RPMI7951 (cell line): ENCODE measurements at places on chromosomes 4 and X. TPM values are rescaled to one million over a fixed set of nuclear protein-coding genes. Genes with fewer than 3 reads are reported as not detected.

Gene RS1
- total RNA-seq = not detected in 2 replicates

Gene POF1B
- total RNA-seq = not detected in 2 replicates

Gene NLRP2B
- not detected in 2 replicates for total RNA-seq

Gene RIPPLY1
- total RNA-seq = not detected in 2 replicates

Gene LPAR4
- 0.78 and 1.3 TPM in 2 replicates for total RNA-seq

Gene ARHGEF9
- 12.2 and 12.4 TPM in 2 replicates for total RNA-seq

Gene MAP3K15
- not detected in 2 replicates for total RNA-seq

Gene SPANXA1
- 3.8 and 69.2 TPM in 2 replicates for total RNA-seq

Gene MGAT4D
- total RNA-seq = not detected in 2 replicates

Gene WNK3
- 1.8 TPM in 2 replicates for total RNA-seq

Gene ARHGAP4
- 0.29 and 1.9 TPM in 2 replicates for total RNA-seq

Gene ADRA2C
- 0.24 and 0.49 TPM in 2 replicates for total RNA-seq

Gene PCDH19
- total RNA-seq = not detected in 2 replicates

Gene PNMA5
- total RNA-seq = not detected in 2 replicates

Gene PLP1
- 3.1 and 3.3 TPM in 2 replicates for total RNA-seq

Gene CXCL5
- total RNA-seq = 2.7 and 3.2 TPM in 2 replicates

Gene KLHL13
- 0.10 and 0.12 TPM in 2 replicates for total RNA-seq

Gene SPIN2A
- 0.20 and 0.48 TPM in 2 replicates for total RNA-seq

Gene CPZ
- total RNA-seq = 4.0 and 7.1 TPM in 2 replicates

Gene UGT8
- total RNA-seq = 0.68 and 0.96 TPM in 2 replicates

Gene CTSO
- total RNA-seq = 4.7 and 5.0 TPM in 2 replicates

Gene HTR2C
- 0.20 and 0.24 TPM in 2 replicates for total RNA-seq

Gene SOX3
- total RNA-seq = not detected in 2 replicates

Gene SPANXA2
- 16.3 and 75.6 TPM in 2 replicates for total RNA-seq

Gene TRMT2B
- total RNA-seq = 9.5 and 12.7 TPM in 2 replicates

Gene GAGE1
- 0.20 and 0.96 TPM in 2 replicates for total RNA-seq

Gene TAPT1
- 12.3 and 16.8 TPM in 2 replicates for total RNA-seq

Gene LIN54
- 22.7 and 25.6 TPM in 2 replicates for total RNA-seq

Gene AWAT1
- not detected in 2 replicates for total RNA-seq

Gene PPP4R3C
- 0.10 TPM in 1 of 2 replicates, not detected in the other for total RNA-seq

Gene PABPC5
- total RNA-seq = 2.1 and 3.4 TPM in 2 replicates

Gene IKBKG
- total RNA-seq = 11.2 and 16.5 TPM in 2 replicates

Gene IL3RA
- total RNA-seq = not detected in 2 replicates

Gene AFP
- 1.1 and 1.8 TPM in 2 replicates for total RNA-seq

Gene MAGEE2
- 0.12 TPM in 1 of 2 replicates, not detected in the other for total RNA-seq

Gene IDS
- 37.1 and 38.1 TPM in 2 replicates for total RNA-seq

Gene MAGEA8
- 1.1 and 1.4 TPM in 2 replicates for total RNA-seq

Gene IQSEC2
- 28.4 and 42.4 TPM in 2 replicates for total RNA-seq

Gene FAM193A
- 7.1 and 7.7 TPM in 2 replicates for total RNA-seq

Gene DNASE1L1
- 12.6 and 14.3 TPM in 2 replicates for total RNA-seq

Gene LGI2
- total RNA-seq = not detected in 2 replicates

Gene CORIN
- total RNA-seq = not detected in 2 replicates

Gene NAP1L2
- 0.36 and 0.39 TPM in 2 replicates for total RNA-seq

Gene F9
- not detected in 2 replicates for total RNA-seq

Gene PROM1
- total RNA-seq = 0.12 TPM in 1 of 2 replicates, not detected in the other

Gene REELD1
- total RNA-seq = not detected in 2 replicates

Gene ERVMER34-1
- 0.12 and 0.39 TPM in 2 replicates for total RNA-seq
